ENCODE measurements at places on chromosomes 6 and 20.

DNA sequence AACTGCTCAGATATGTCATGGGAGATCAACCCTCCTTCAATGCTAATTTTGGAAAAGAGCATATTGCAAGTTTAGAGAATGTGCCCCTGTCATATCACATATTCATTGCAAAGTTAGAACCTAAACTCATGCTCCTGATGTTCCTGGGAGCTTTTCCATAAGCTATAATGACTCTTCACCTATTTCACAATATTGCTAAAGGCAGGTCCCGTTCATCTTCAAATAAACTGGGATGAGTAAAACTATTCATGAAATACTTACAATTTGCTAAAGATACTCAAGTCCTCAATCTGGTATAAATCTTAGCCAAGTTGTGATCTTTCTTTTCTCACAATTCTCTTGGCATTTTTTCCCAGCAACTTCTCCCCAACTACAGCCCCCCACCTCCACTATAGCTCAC is 121.7 kb upstream of the TNFAIP3 start:
- no peaks in the 10 kb centered on the region for H3K36me3 ChIP-seq
- no peak overlapping the region for H3K4me3 ChIP-seq
- no peak overlapping the region for H3K27ac ChIP-seq
- H3K27me3 ChIP-seq: no peaks in the 10 kb centered on the region
- peaks cover 5% of the 10 kb centered on the region for H3K4me1 ChIP-seq

- peaks cover 88% of the 10 kb centered on the region for H3K4me1 ChIP-seq
- H3K27me3 ChIP-seq: no peaks in the 10 kb centered on the region
- no peak overlapping the region for H3K4me3 ChIP-seq
- H3K36me3 ChIP-seq: peaks cover 11% of the 10 kb centered on the region
- no peak overlapping the region for H3K27ac ChIP-seq
These were observed 19.9 kb downstream of the JARID2 start for GRCh38 chr6:15265787-15266186.

DNA sequence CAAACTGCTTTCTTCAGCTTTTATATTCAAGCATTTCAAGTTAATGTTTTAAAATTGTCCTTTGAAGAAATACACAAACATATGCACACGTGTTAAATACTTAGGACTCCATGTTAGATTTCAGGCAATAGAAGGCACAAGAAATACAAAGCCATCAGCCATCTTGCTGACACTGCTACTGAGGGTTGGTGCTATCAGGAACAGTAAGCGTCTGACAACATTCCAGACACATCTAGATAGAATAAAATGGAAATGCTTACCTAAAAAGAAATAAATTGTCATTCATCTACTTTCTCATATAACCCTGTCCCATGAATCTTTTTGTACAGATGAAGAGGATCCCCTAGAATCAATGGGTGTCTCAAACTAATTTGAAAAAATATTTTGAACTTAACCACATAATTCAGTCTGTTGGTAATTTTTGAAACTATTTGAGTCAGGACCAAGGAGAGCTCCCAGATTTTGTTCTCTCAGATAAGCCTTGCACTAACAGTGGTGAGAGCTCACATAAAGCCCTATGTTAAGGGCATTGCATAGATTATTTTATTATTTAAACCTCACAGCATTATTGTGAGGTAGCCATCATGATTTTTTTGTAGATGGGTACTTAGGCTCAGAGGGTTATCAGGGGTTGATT is 631.1 kb upstream of the POU3F2 start:
- no peaks in the 10 kb centered on the region for H3K4me1 ChIP-seq
- no peak overlapping the region for H3K4me3 ChIP-seq
- H3K27ac ChIP-seq: no peak overlapping the region
- no peaks in the 10 kb centered on the region for H3K36me3 ChIP-seq
- H3K27me3 ChIP-seq: no peaks in the 10 kb centered on the region

- H3K4me1 ChIP-seq: peaks cover 13% of the 10 kb centered on the region
- no peak overlapping the region for H3K27ac ChIP-seq
- H3K36me3 ChIP-seq: no peaks in the 10 kb centered on the region
- no peak overlapping the region for H3K4me3 ChIP-seq
- H3K27me3 ChIP-seq: no peaks in the 10 kb centered on the region
These were observed 32.8 kb upstream of the KCNQ5 start for GRCh38 chr6:72589096-72589495.

Measured in activated naive CD4-positive, alpha-beta T cell treated with anti-CD3 and anti-CD28 coated beads for 36 hours (primary cell).